ENCODE measurements at places on chromosomes 5 and 9. TPM values are rescaled to one million over a fixed set of nuclear protein-coding genes. Genes with fewer than 3 reads are reported as not detected.

DNA sequence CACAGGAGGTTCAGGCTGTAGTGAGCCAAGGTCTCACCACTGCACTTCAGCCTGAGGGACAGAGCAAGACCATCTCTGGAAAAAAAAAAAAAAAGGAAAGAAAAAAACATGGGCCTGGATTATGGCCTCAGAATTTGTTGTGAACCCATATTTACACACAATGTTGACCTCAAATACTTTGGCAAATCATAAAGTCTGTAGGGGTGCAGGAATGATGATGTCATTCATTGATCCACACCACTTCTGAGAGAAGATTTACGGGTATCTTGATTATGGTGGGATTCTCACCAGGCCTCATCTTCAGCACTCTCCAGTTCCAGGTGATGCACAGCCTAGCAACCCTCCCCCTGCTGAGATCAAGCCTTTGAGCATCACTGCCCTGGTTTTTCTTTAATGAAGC is 156.9 kb downstream of the CDH6 start:
- H3K4me3 ChIP-seq = no peak overlapping the region
- H3K27me3 ChIP-seq = no peaks in the 10 kb centered on the region
- no peak for DNase-seq
- H3K27ac ChIP-seq = no peak overlapping the region
- H3K36me3 ChIP-seq = no peaks in the 10 kb centered on the region
- no peaks in the 10 kb centered on the region for H3K4me1 ChIP-seq

TMOD1 gene
- 0.29 TPM for total RNA-seq

TOR2A gene
- 29.1 TPM for total RNA-seq

MLLT3 gene
- 114 TPM for total RNA-seq

TEX48 gene
- total RNA-seq = 0.61 TPM

UGT3A1 gene
- not detected for total RNA-seq

TMC1 gene
- not detected for total RNA-seq
